ENCODE measurements at places on chromosomes 11 and 22. TPM values are rescaled to one million over a fixed set of nuclear protein-coding genes. Genes with fewer than 3 reads are reported as not detected.

DNA sequence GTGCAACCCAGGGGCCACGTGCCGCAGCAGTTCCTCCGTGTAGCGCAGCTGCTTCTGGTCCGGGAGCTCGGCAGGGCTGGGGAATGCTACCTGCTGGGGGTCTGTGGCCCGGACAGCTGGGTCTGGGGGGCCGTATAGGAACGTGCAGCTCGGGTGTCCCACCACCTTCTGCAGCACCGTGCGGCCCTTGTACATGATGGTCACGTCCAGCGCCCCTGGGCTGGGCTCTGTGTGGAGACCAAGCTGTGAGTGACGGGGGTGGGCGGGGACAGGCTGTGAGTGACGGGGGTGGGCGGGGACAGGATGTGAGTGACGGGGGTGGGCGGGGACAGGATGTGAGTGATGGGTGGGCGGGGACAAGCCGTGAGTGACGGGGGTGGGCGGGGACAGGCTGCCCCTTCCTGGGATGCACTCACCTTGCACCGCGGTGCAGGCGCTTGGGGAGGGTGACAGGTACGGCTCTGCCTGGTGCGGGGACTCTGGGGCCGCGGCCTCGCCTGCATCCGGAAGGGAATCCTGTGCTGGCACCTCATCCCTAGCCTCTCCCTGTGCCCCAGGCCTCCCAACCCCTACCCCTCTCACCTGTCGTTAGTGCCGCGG lies 2.3 kb downstream of the IRF7 start:
- DNase-seq: peak; percentile 88
- H3K4me3 ChIP-seq: peak overlapping the region; percentile 89
- no peaks in the 10 kb centered on the region for H3K27me3 ChIP-seq
- H3K4me1 ChIP-seq: peaks cover 20% of the 10 kb centered on the region

NCR3LG1 gene
- 4.4 TPM for total RNA-seq

CTSW gene
- 4.9 TPM for total RNA-seq

DNA sequence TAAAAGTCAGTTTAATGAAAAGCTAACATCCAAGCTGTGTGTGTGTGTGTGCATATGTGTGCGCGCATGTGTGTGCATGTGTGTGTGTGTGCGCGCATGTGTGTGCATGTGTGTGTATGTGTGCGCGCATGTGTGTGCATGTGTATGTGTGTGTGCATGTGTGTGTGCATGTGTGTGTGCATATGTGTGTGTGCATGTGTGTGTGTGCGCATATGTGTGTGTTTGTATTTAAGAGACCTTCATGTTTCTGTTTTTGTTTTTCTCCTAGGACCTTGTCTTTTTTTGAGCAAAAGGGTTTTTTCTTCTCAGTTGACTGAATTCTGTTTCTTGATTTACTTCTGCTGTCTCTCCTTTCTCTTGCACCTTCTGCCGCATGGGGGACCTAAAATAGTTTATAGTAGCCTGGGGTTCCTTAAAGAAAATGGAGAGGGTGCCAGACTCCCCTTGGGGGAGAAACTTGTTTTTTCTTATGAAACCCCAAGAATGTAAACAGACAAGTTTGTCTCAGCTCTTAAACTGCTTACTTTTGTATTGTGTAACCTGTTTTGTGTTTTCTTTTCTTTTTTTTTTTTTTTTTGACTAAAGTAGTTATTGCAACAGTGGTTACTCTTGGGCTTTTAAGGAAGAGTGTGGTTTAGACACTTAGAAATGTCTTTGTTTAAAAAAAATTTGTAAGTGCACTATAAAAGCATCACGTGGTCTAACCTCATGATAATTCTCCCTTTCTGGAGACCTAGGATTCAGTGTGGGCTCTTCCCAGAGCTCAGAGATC lies 53.0 kb downstream of the OSBPL5 start:
- H3K36me3 ChIP-seq: peaks cover 2% of the 10 kb centered on the region
- H3K4me3 ChIP-seq: no peak overlapping the region
- no peaks in the 10 kb centered on the region for H3K27me3 ChIP-seq
- H3K4me1 ChIP-seq: no peaks in the 10 kb centered on the region

LDHAL6A gene
- not detected for total RNA-seq

DNA sequence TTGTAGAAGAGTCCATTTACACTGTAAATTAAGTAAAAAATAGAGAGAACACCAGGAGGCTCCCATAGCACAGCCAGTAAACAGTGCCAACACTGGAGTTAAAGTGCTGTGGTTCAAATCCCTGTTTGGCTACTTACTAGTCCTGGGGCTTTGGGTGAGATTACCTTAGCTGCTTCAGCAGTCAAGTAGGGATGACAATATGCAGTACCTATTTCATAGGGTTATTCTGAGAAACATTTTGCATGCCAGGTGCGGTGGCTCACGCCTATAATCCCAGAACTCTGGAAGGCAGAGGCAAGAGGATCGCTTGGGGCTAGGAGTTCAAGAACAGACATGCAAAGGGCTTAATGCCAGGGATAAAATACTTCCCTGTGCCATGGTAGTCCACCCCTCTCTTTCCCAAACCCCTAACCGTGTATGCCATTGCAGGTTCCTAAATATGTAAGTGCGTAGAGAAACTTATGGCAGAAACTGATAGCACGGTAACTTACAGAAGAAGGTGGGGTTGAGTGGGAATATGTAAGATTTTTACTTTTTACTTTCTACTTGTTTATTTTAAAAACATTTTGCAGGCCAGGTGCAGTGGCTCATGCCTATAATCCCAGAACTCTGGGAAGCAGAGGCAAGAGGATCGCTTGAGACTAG lies 86.4 kb upstream of the PICALM start:
- no peaks in the 10 kb centered on the region for H3K36me3 ChIP-seq
- no peak overlapping the region for H3K27ac ChIP-seq
- no peak overlapping the region for H3K4me3 ChIP-seq
- no peak for DNase-seq
- H3K4me1 ChIP-seq: peaks cover 23% of the 10 kb centered on the region

DNA sequence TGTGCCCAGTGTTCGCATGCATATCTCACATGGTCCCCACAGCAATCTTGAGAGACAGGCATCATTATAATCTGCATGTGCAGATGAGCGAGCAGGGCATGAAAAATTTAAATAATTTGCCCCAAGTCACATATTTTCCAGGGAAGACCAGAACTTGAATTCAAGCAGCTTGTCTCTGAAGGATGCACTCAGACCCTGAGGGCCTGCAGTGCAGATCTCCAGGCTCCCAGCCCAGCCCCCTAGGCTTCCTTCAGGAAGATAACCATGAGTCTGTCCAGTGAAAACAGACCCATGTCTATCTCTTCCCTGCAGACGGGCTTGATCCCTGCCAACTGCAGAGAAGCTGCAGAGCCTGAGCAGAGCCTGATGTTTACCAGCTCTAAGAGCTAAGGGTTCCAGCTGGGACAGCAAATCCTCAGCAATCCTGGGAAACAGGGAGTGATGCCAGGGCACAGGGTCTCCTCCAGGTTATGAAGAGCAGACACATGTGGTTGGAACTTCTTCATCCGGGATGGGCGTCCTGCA lies 55.1 kb downstream of the NAV2 start:
- DNase-seq: no peak
- H3K4me3 ChIP-seq: no peak overlapping the region
- peaks cover 23% of the 10 kb centered on the region for H3K27me3 ChIP-seq
- no peaks in the 10 kb centered on the region for H3K36me3 ChIP-seq

C1QTNF4 gene
- 0.19 TPM for total RNA-seq

GRCh38 chr11:78828676-78829075 lies 254.0 kb upstream of the NARS2 start:
- no peak overlapping the region for H3K4me3 ChIP-seq
- peaks cover 3% of the 10 kb centered on the region for H3K27me3 ChIP-seq
- H3K4me1 ChIP-seq: no peaks in the 10 kb centered on the region

- no peaks in the 10 kb centered on the region for H3K36me3 ChIP-seq
- no peak overlapping the region for H3K4me3 ChIP-seq
Observed at GRCh38 chr11:72217841-72218240, 1.2 kb downstream of the FOLR2 start.

RELT gene
- total RNA-seq: 35.0 TPM

MGAT3 gene
- total RNA-seq: 0.90 TPM

DNA sequence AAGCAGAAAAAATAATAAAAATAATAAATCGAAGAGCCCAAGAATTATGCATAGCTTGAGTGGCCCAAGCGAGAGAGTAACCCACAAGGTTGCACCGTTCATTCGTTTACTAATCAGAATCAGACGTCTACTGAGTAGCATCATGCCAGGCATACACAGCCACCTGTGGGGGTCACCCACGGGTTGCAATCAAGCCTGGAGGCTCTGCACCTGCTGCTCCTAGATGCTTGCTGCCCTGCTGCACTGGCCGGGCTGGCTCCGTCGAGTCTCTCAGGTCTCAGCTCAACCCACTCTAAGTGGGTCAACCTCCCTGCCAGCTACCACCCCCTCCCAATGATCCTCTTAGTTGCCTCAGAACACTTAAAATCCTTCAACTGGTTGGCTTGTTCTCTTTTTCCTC lies 2.0 kb upstream of the TESMIN start:
- peaks cover 3% of the 10 kb centered on the region for H3K27me3 ChIP-seq
- no peak overlapping the region for H3K4me3 ChIP-seq
- peaks cover 9% of the 10 kb centered on the region for H3K36me3 ChIP-seq
- no peak overlapping the region for H3K27ac ChIP-seq

- no peak for DNase-seq
- no peaks in the 10 kb centered on the region for H3K4me1 ChIP-seq
- H3K27ac ChIP-seq: peak overlapping the region; percentile 7
- H3K4me3 ChIP-seq: no peak overlapping the region
- H3K27me3 ChIP-seq: no peaks in the 10 kb centered on the region
- H3K36me3 ChIP-seq: no peaks in the 10 kb centered on the region
Observed at GRCh38 chr11:126917531-126918204, 82.9 kb downstream of the KIRREL3 start.

Measured in activated CD4-positive, alpha-beta T cell treated with anti-CD3 and anti-CD28 coated beads, Interleukin-2, amount 10 ng/mL, durations not matched to agents 24 days and 14 days (primary cell).